Stimulated activated CD8-positive, alpha-beta memory T cell treated with anti-CD3 and anti-CD28 coated beads, Interleukin-7, amount 100 ng/mL, for 1 hour (primary cell): ENCODE measurements at places on chromosomes 2 and 18.

DNA sequence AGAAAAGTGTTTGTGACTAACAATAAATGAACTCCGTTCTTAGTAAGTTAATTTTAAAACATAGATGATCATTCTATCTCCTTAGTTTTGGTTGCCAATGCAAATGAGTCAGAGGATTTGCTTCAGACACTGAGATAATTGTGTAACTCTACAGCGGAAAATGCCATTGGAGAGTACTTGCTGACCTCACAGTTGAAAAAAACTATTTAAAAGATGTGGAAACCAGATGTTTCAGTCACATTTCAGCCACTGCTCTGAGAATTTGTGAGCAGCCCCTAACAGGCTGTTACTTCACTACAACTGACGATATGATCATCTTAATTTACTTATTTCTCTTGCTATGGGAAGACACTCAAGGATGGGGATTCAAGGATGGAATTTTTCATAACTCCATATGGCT is at the start of gene TNFAIP6:
Gene TNFAIP6 (plus strand): TSS at position 234 of the 400 bp plus-strand sequence. CDS start 75 bp downstream, at position 309.
- DNase-seq = no peak

DNA sequence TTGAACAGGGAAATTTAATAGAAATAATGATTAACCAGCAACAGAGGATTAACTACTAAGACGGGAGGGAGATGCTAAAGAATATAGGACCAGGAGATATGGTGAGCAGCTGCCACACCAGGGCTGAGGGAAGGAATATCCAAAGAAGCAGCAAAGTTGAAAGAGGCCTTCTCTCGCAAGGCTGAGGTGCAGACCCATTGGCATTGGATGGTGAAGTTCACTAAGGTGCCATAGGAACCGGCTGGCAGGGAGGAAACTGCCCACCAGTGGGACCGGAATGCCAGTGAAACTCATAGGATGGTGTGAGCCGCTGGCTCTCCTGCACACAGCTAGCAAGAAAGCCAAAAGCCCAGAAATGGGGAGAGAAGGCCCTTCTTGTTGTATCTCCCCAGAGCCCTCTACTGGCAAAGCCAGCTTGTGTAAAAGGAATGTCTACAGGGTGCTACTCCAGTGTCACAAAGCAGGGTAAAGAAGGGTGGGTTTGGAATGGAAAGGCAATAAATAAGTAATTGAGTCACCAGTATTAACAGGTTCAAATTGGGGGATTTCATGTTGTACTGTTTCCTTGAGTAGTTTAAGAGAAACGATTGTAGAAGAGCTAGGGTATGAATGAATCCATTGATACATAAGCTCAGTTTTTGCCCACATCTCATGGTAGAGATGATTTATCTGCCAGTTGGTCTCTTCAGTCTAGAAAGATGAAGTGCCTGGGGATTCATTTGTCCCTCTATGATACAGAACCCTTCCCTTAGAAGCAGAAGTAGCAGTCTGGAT is 36.0 kb downstream of the FARP2 start:
- no peak for DNase-seq

DNA sequence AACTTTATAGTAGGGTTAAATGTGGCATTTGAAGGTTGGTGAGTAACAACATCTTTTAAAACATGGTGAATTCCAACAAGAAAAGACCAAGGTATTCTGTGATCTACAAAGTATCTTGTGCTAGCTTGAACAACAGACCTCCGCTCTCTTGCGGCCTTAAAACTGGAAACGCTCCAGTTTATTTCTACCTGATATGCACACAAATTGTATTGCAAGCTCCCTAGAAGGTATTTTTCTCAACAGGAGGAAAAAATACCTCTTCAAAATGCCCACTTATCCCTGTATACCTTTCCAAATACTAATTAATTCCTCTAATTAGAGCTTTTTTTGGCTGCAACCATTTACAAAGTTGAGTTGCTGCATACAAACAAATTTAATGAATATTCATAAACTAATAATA is 69.5 kb downstream of the KCNH7 start:
- DNase-seq = no peak

DNA sequence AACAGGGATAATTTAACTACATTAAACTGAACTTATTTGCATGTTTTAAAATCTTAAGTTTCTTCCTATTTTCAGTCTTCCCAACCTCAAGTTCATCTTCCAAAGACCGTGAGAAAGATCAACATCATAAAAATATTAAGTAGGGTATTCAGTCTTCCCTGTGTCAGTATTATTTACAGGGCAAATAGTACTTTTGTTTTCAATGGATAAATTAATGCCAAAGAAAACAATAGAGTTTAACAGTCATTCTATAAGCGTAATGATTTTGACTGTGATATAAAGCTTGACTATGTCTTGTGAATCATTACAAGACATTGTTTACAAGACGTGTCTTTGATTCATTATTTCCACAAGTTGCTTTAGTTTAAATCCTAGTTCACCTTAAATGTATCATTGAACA is 48.0 kb upstream of the NRXN1 start:
- no peak for DNase-seq

- DNase-seq = no peak
Measured at GRCh38 chr2:71611247-71611646, 157.9 kb downstream of the DYSF start.

- DNase-seq = no peak
Measured at GRCh38 chr18:45978084-45978483, 11.0 kb upstream of the EPG5 start.

- no peak for DNase-seq
Measured at GRCh38 chr18:33844232-33844631, 266.2 kb downstream of the ASXL3 start.
